Glomerular endothelial cell (primary cell): ENCODE measurements at places on chromosomes 4 and X. TPM values are rescaled to one million over a fixed set of nuclear protein-coding genes. Genes with fewer than 3 reads are reported as not detected.

FAM184B gene
- not detected in 2 replicates for total RNA-seq

GUCY1A1 gene
- 0.70 and 2.2 TPM in 2 replicates for total RNA-seq

GSX2 gene
- total RNA-seq: not detected in 2 replicates

ENPP6 gene
- 0.76 TPM in 1 of 2 replicates, not detected in the other for total RNA-seq

ODAPH gene
- 1.0 TPM in 1 of 2 replicates, not detected in the other for total RNA-seq

PLS3 gene
- total RNA-seq: 268 and 293 TPM in 2 replicates

FMR1NB gene
- total RNA-seq: not detected in 2 replicates

PF4V1 gene
- total RNA-seq: not detected in 2 replicates

TAF7L gene
- total RNA-seq: 0.35 and 1.7 TPM in 2 replicates

APELA gene
- total RNA-seq: not detected in 2 replicates

SPIN2B gene
- 5.5 and 12.2 TPM in 2 replicates for total RNA-seq

ALAS2 gene
- not detected in 2 replicates for total RNA-seq

NR0B1 gene
- total RNA-seq: 0.23 TPM in 1 of 2 replicates, not detected in the other

RBM46 gene
- total RNA-seq: not detected in 2 replicates

FATE1 gene
- total RNA-seq: 0.41 TPM in 1 of 2 replicates, not detected in the other

SCML1 gene
- 7.9 and 8.2 TPM in 2 replicates for total RNA-seq

XG gene
- 0.05 TPM in 1 of 2 replicates, not detected in the other for total RNA-seq

AFM gene
- total RNA-seq: not detected in 2 replicates

TRIM2 gene
- 9.9 and 21.2 TPM in 2 replicates for total RNA-seq

SLC10A4 gene
- 0.12 TPM in 1 of 2 replicates, not detected in the other for total RNA-seq

TLR2 gene
- 5.8 and 8.8 TPM in 2 replicates for total RNA-seq

IL2 gene
- total RNA-seq: not detected in 2 replicates

F9 gene
- not detected in 2 replicates for total RNA-seq

CYLC1 gene
- total RNA-seq: not detected in 2 replicates

PRDX4 gene
- 186 and 210 TPM in 2 replicates for total RNA-seq

SMIM10 gene
- total RNA-seq: 0.29 and 0.76 TPM in 2 replicates
